ENCODE measurements at places on chromosomes 7 and 10. TPM values are rescaled to one million over a fixed set of nuclear protein-coding genes. Genes with fewer than 3 reads are reported as not detected.

The SLC39A12 gene
- total RNA-seq = not detected

The DPYSL4 gene
- 13.5 TPM for total RNA-seq

The PNLIPRP3 gene
- not detected for total RNA-seq

The LIPJ gene
- 0.09 TPM for total RNA-seq

The HYAL4 gene
- total RNA-seq = 1.2 TPM

The CTNNA3 gene
- total RNA-seq = 4.3 TPM

The KLF6 gene
- total RNA-seq = 73.7 TPM

The TMEM213 gene
- total RNA-seq = not detected

The LSM8 gene
- 54.3 TPM for total RNA-seq

The LBX1 gene
- total RNA-seq = not detected

DNA sequence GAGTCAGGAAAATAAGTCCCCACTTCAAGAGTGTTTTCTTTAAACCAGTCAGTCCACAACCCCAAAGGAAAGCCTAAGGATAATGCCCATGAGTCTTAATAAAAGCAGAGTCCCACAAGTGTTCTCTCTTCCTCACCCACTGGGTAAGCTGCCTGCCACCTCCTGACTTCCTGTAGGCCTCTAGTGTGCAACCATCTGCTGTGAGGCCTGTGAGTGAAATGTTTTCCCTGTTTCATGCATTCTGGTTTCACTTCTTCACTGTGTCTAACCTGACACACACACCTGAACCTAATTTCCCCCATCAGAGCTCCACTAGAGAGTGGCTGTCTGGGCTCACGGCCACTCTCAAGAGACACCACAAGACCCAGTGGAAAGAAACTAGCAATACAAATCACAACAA is 38.9 kb upstream of the GDF10 start:
- H3K27ac ChIP-seq = no peak overlapping the region
- H3K36me3 ChIP-seq = no peaks in the 10 kb centered on the region
- DNase-seq = peak; percentile 20
- H3K4me3 ChIP-seq = no peak overlapping the region
- H3K4me1 ChIP-seq = peaks cover 2% of the 10 kb centered on the region
- H3K27me3 ChIP-seq = no peaks in the 10 kb centered on the region

DNA sequence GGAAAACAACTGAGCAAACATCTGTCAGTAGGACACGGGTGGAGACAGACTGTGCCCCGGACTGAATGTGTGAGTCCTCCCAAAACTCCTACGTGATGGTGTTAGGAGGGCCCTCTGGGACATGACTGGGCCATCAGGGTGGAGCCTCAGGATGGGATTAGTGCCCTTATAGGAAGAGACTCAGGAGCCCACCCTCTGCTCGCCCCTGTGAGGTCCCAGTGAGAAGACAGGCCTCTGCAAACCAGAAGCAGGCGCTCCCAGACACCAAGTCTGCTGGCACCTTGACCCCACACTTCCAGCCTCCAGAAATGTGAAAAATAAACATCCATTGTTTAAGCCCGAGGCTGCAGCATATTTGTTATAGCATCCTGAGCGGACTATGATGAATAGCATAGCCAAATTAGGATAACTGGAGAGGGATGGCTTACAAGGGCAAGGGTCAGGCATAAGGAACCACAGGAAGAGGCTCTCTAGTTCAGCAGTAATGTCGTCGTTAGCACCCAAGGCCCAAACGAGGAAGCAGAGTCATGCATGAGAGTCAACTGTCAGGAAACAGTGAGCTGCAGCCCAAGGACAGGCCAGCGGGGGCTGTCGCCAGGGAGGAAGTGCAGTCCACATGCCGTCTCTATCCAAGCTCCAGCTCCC is 50.6 kb downstream of the PTPRN2 start:
- DNase-seq = peak; percentile 58
- H3K4me1 ChIP-seq = no peaks in the 10 kb centered on the region
- H3K4me3 ChIP-seq = no peak overlapping the region
- no peaks in the 10 kb centered on the region for H3K36me3 ChIP-seq
- no peaks in the 10 kb centered on the region for H3K27me3 ChIP-seq
- no peak overlapping the region for H3K27ac ChIP-seq

- H3K36me3 ChIP-seq = no peaks in the 10 kb centered on the region
- no peaks in the 10 kb centered on the region for H3K27me3 ChIP-seq
- no peak overlapping the region for H3K27ac ChIP-seq
- no peaks in the 10 kb centered on the region for H3K4me1 ChIP-seq
- no peak for DNase-seq
Observed at GRCh38 chr7:21730399-21730798, 187.6 kb downstream of the DNAH11 start.

DNA sequence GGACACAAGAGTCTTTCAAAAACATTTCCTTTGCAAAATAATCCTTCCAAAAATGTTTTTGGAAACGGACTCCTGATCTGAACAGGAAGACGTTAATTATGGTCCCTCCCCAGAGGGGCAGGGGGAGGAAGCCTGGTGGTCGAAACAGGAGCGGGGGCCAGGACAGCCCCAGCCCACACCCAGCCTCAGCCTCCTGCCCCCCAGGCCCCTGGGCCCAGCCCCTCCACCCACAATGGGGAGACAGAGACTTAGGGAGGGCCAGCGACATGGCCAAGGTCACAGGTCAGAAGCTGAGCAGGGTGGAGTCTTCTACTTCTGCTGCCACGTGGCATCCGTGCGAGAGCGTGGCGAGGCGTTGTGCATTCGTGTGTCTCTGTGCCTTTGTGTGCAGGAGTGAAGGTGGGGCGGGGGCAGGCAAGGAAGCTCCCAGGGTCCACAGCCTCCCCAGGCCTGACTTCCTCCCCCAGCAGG is 14.0 kb upstream of the GRIFIN start:
- H3K4me1 ChIP-seq = no peaks in the 10 kb centered on the region
- H3K27me3 ChIP-seq = no peaks in the 10 kb centered on the region
- H3K27ac ChIP-seq = no peak overlapping the region
- no peaks in the 10 kb centered on the region for H3K36me3 ChIP-seq

DNA sequence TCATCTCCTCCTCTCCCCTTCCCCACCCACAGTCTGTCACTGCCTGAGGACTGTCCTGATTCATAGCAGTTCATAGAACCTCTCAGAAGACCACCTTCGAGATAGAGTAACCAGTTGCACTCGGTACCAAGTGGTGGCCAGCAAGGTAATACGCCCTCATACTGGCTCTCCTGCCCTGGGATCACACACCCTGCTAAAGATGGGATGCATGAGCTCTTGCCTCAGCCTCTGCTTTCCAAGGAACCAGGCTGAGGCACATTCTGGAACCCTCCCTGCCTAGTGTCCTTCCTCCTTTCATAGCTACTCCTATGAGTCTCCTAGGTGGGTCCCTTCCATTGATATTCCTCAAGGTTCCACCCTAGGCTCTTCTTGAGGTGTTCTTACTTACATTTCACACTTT is 15.5 kb downstream of the CFAP43 start:
- DNase-seq = no peak
- no peaks in the 10 kb centered on the region for H3K4me1 ChIP-seq
- no peaks in the 10 kb centered on the region for H3K36me3 ChIP-seq

GRCh38 chr10:71509444-71509843 is 112.7 kb downstream of the CDH23 start:
- no peaks in the 10 kb centered on the region for H3K4me1 ChIP-seq
- no peak for DNase-seq
- H3K4me3 ChIP-seq = no peak overlapping the region
- no peaks in the 10 kb centered on the region for H3K36me3 ChIP-seq

GRCh38 chr7:77434570-77435275 is 18.6 kb upstream of the GSAP start:
- H3K4me3 ChIP-seq = no peak overlapping the region
- H3K36me3 ChIP-seq = no peaks in the 10 kb centered on the region
- no peaks in the 10 kb centered on the region for H3K27me3 ChIP-seq
- H3K27ac ChIP-seq = no peak overlapping the region

GRCh38 chr7:57305192-57305748 is 144.7 kb upstream of the ZNF716 start:
- peak; percentile 48 for DNase-seq
- H3K4me3 ChIP-seq = no peak overlapping the region
- H3K4me1 ChIP-seq = no peaks in the 10 kb centered on the region
- H3K36me3 ChIP-seq = no peaks in the 10 kb centered on the region
- no peak overlapping the region for H3K27ac ChIP-seq

GRCh38 chr7:36057323-36057722 is 95.7 kb upstream of the EEPD1 start:
- no peak for DNase-seq
- peaks cover 12% of the 10 kb centered on the region for H3K4me1 ChIP-seq
- no peaks in the 10 kb centered on the region for H3K36me3 ChIP-seq
- H3K4me3 ChIP-seq = no peak overlapping the region
- H3K27ac ChIP-seq = no peak overlapping the region

DNA sequence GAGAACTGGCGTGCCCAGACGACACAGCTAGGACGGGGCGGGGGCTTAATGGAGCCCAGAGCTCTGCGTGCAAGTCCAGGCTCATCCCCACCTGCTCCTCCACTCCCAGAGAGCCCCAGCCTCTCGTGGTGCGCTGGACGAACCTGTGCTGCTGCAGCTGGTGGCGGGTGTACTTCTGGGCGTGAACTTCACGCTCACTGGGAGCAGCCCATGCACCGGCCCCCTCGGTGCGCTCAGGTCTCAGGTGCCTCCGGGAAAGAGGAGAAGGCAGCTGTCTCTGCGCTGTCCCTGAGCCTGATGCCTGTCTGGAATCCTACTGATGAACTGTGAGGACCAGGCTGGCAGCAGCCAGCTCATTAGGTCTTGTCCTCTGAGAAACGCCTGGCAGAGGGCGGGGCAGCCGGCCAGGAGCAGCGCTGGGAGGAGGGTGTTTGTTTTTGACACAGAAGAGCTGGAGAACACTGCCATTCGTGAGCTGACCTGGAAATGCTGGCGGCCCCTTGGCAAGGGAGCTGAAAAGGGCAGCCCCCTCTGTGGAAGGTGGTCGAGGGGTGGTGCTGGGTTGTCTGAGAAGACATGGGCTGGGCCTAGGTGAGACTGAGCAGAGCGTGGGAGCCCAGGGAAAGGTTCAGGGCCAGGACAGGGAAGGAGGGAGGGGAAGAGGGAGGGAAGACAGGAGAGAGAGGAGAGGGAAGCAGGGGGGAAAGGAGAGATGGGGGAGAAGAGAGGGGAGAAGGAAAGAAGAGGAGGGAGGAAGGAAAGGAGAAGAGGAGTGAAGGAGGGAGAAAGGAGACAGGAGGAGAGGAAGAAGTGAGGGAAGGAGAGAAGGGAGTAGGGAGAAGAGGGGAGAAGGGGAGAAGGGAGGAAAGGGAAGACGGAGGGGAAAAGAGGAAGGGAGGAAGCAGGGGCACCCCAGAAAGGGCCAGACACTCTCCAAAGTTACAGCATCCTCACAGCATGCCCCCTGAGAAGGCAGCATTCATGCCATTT is 53.5 kb upstream of the TNS3 start:
- no peaks in the 10 kb centered on the region for H3K36me3 ChIP-seq
- no peaks in the 10 kb centered on the region for H3K27me3 ChIP-seq
- no peak overlapping the region for H3K4me3 ChIP-seq
- no peak overlapping the region for H3K27ac ChIP-seq

GRCh38 chr10:129030603-129030895 is 436.5 kb upstream of the MGMT start:
- no peak overlapping the region for H3K4me3 ChIP-seq
- no peak for DNase-seq
- peaks cover 2% of the 10 kb centered on the region for H3K4me1 ChIP-seq
- peaks cover 15% of the 10 kb centered on the region for H3K27me3 ChIP-seq

DNA sequence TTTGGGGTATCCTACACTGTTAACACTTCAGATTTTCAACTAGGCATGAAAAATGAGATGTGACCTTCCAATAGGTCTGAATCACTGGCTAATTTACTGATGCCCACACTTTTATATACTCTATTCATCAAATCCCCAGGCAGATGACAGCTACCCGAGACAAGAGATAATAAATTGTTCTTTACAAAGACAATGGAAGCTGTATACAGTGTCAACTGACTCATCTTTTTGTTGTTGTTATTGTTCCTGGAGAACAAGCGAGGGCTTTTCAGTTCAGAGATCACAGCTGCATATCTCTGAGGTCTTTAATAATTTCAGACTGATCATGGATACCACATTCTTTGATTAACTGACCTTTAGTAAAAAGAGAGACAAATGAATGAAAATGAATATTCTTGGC is 228.9 kb downstream of the SDHAF3 start:
- no peak for DNase-seq
- no peaks in the 10 kb centered on the region for H3K4me1 ChIP-seq
- no peak overlapping the region for H3K27ac ChIP-seq
- H3K36me3 ChIP-seq = no peaks in the 10 kb centered on the region
- H3K4me3 ChIP-seq = no peak overlapping the region
- no peaks in the 10 kb centered on the region for H3K27me3 ChIP-seq

GRCh38 chr10:105509517-105509916 is 868.4 kb downstream of the SORCS3 start:
- H3K36me3 ChIP-seq = no peaks in the 10 kb centered on the region
- no peaks in the 10 kb centered on the region for H3K27me3 ChIP-seq
- H3K4me3 ChIP-seq = no peak overlapping the region
- H3K27ac ChIP-seq = no peak overlapping the region
- no peaks in the 10 kb centered on the region for H3K4me1 ChIP-seq

DNA sequence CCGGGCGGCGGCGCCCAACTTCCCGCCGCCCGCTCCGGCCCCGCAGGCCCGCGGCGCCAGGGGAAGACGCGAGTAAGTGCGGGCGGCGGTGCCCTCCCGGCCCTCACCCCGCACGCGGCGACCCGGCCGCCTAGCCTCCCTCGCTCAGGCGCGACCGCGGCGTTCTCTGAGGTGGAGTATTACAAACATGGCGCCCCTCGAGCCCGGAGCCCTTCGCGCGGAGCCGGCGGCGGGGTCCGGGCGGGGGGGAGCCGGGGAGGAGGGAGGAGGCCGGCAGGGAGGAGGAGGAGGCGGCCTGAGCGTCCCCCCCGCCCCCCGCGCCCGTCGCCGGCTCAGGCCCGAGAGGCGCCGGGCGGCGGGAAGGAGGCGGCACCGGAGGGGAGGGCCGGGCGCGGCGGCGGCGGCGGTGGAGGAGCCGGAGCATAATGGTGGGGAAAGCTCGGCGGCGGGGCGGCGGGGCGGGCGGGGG is at the start of gene ZMYND11:
Gene ZMYND11, plus strand, starts transcription at position 324 of the 469 bp plus-strand sequence. CDS start 44,558 bp downstream, outside the sequence.
- H3K27me3 ChIP-seq = peaks cover 39% of the 10 kb centered on the region
- H3K4me1 ChIP-seq = no peaks in the 10 kb centered on the region
- peak within 1 kb of the TSS; percentile 82 for H3K27ac ChIP-seq
- no peaks in the 10 kb centered on the region for H3K36me3 ChIP-seq

DNA sequence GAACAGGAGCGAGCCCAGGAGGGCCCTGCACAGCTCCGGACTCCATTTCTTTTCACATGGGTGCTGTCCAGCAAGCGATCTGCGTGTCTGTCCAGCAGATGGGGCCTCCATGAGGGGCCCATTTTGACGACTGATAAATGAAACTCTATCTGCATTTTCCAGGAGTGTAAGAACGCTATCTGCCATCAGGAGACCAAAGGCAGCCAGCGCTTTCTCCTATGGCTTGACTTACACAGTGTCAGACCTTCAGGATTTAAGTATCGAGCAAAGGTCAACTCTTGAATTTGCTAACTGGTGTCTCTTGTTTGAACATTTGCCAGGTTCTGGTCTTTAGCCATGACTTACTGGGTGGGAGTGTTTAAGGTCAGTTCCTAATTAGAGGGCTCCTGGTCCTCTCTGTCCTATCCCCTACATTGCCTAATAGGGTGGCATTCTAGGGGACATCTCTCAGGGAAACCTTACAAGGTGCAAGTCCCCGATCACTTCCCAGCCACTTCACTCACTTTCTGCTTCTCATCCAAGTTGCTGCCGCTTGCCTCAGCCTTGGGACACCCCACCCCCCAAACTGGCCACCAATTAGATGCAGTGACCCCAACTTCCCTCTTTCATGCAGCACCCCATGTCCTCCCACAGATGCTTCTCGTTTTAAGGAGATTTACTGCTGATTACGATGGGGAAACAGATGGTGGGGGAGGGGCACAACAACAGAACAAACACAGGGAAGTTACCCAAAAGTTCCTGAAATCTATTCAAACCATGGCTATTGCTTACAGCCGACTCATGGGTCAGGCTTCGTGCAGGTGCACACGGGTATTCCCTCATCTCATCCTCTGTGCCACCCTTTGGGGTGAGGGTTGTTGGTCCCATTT is 20.0 kb downstream of the VSIR start:
- no peaks in the 10 kb centered on the region for H3K36me3 ChIP-seq
- H3K4me1 ChIP-seq = peaks cover 6% of the 10 kb centered on the region
- DNase-seq = no peak
- no peak overlapping the region for H3K4me3 ChIP-seq
- no peak overlapping the region for H3K27ac ChIP-seq
- peaks cover 5% of the 10 kb centered on the region for H3K27me3 ChIP-seq

All from endodermal cell (in vitro differentiated cells).